Liver (tissue), 10 donors: ENCODE measurements at places on chromosomes 2 and 18. TPM values are rescaled to one million over a fixed set of nuclear protein-coding genes. Genes with fewer than 3 reads are reported as not detected.

GRCh38 chr18:45373286-45373880, 241.9 kb upstream of the SLC14A2 start:
- no peak overlapping the region for H3K4me3 ChIP-seq
- no peaks in the 10 kb centered on the region for H3K27me3 ChIP-seq
- no peaks in the 10 kb centered on the region for H3K4me1 ChIP-seq
- H3K36me3 ChIP-seq, result no peaks in the 10 kb centered on the region
- no peak for DNase-seq

DNA sequence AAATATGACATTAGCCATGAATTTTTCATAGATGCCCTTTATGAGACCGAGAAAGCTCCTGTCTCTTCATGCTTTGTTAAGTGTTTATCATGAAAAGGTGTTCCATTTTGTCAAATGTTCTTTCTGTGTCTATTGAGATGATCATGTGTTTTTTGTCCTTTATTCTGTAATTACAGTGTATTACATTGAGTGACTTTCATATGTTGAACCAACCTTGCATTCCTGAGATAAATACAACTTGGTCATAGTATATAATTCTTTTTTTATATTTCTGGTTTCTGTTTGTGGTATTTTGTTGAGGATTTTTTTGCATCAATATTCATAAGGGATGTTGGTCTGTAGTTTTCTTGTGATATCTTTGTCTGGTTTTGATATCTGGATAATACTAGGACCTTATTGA, 52.9 kb upstream of the HPCAL1 start:
- no peak overlapping the region for H3K4me3 ChIP-seq

DNA sequence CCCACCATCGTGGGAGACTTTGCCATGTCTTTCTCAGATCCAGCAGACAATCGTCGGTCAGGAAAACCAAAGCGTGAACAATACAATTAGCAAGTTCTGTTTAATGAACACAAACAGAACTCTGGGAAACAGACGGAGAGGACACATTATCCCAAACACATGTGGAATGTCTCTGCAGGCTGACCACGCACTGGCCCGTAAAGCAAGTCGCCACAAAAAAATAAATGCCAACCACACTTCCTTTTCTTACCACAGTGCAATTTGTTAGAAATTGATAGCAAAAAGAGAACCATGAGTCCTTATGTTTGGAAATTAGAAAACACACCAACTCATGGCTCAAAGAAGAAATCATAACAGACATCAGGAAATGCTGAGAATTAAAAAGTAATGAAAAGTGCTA, 210.9 kb downstream of the TWIST2 start:
- H3K27ac ChIP-seq, result no peak overlapping the region
- no peaks in the 10 kb centered on the region for H3K4me1 ChIP-seq
- DNase-seq, result no peak

DNA sequence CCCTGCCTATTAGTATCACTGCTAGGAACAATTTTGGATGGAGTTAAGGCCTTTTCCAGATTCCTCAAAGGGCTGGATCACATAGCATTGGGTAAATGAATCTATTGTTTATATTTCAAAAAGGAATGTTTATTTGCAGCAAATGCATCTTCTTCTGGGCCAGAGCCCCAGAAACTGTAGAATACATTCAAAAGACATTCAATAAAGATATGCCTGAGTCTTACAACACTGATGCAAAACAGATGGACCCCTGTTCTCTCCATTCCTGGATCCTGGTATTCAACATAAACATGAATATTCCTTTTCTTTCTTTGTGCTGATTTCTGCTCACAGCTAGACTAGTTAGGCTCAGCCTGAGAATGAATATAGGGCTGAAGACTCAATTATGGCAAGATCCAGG, 227.2 kb upstream of the KLHL29 start:
- H3K36me3 ChIP-seq, result no peaks in the 10 kb centered on the region
- no peaks in the 10 kb centered on the region for H3K27me3 ChIP-seq
- no peak for DNase-seq
- H3K4me3 ChIP-seq, result no peak overlapping the region

- H3K27me3 ChIP-seq, result no peaks in the 10 kb centered on the region
- H3K36me3 ChIP-seq, result no peaks in the 10 kb centered on the region
These were observed 147.4 kb downstream of the LNPK start for GRCh38 chr2:175854665-175855064.

Gene L3MBTL4
- 5.5 TPM for total RNA-seq

DNA sequence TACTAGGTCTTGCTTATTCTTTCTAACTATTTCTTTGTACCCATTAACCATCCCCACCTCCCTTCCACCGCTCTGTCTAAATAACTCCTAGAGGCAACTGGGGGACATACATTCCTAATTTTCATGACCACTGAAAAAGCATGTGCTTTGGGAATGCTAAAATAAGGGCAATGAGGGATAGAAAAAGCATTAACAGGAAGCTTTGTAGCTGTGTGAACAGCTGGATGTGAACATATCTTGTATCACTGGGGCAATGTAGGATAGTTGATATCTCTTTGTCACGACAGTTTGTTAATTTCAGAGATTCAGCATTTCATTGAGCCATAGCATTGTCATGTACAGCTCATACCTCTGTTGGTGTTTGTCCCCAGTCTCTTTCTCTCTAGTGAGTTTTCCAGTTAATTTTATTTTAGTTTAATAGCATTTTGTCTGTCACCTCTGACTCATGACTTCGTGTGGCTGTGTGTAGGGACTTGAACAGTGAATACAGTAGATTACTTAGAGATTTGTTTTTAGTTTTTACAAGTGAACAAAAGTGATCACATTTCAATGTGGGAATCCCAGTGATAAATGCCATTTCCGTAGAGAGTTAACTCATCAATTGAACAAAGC, 230.3 kb upstream of the NRP2 start:
- no peak overlapping the region for H3K27ac ChIP-seq
- DNase-seq, result no peak
- no peaks in the 10 kb centered on the region for H3K36me3 ChIP-seq
- H3K4me1 ChIP-seq, result no peaks in the 10 kb centered on the region
